ACHN (cell line): ENCODE measurements at places on chromosomes 5 and 9.

GRCh38 chr9:112569186-112569585, 82.6 kb downstream of the KIAA1958 start:
- DNase-seq = no peak

GRCh38 chr5:61397238-61397637, 65.2 kb downstream of the ZSWIM6 start:
- DNase-seq = no peak

DNA sequence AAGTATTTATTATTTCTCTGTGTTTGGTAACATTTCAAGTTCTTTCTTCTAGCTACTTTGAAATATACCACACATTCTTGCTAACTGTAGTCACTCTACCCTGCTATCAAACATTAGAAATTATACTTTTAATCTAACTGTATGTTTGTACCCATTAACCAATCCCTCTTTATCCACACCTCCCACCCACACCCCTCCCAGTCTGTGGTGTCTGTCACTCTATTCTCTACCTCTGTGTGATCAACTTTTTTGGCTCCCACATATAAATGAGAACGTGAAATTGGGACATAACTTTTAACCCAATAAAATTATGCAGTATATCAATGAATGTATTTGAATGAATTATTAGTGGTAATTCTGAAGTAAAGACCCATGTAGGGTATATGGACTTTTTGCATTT, 79.7 kb downstream of the PBX3 start:
- no peak for DNase-seq

DNA sequence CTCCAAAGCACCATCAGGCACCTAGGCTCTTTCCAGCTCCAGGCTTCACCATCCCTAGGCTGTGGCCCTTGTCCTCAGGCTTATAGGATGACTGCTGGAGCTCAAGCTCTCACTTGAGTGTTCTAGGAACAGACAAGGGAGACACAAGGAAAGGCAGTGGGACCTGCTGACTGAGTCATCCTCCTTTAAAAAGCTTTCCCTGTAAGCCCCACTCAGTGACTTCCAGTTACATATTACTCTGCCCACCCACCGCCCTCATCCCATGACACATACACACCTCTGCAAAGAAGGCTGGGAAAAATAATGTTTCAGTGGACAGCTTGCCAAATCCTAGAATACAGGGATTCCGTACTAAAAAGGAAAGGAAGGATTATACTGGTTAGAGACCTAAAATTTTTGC, 154.2 kb upstream of the ZNF366 start:
- DNase-seq = peak; percentile 6

DNA sequence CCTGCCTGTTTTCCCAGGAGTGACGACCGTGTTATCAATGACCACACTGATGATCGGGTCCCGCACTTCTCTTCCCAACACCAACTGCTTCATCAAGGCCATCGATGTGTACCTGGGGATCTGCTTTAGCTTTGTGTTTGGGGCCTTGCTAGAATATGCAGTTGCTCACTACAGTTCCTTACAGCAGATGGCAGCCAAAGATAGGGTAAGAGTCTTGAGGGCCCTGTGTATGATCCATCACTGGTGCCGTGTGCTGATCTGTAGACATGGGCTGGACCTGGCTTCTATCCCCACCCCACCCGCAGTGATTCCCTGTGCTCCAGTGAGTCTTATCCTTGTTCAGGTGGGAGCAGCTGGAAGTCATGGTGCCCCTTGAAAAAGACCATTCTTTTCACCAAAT, 26.0 kb downstream of the GABRP start:
- peak; percentile 44 for DNase-seq

DNA sequence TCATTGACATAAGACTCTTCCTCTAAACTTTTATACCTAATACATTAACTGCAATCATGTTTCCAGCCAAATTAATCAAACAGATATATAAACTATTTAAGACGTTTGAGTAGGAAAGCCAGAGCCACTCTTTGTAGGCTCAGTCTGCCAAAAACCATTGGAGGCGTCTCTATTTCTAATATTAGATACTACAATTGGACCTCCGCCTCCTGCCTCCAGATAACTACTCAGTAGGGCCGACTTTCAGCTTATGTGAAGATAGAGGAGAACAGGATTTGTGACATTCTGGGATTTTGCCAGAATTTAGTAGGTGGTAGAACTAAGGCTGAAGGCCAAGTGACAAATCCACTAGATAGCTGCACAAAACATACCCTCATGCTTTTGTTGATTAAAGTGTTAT, 463.0 kb downstream of the CETN3 start:
- no peak for DNase-seq

DNA sequence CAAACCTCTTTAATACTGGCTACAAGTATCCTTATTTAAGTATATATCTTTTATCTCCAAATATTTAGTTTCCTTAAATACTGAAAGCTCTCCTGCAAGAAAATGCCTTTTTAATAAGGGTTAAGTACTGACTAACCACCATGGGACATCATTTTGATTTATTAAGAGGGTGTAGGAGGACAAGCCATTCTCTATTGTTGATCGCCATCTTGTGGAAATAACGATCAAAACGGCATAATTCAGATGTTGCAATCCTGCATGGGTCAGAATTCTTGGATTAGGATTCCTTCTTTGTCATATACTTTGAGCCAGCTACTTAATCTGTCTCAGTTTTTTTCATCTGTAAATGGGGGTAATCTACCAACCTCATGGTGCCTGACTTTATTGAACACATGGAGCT, 28.7 kb upstream of the C5orf46 start:
- DNase-seq = peak; percentile 35

- no peak for DNase-seq
These were observed 719.4 kb downstream of the MAT2B start for GRCh38 chr5:164224772-164225171.

DNA sequence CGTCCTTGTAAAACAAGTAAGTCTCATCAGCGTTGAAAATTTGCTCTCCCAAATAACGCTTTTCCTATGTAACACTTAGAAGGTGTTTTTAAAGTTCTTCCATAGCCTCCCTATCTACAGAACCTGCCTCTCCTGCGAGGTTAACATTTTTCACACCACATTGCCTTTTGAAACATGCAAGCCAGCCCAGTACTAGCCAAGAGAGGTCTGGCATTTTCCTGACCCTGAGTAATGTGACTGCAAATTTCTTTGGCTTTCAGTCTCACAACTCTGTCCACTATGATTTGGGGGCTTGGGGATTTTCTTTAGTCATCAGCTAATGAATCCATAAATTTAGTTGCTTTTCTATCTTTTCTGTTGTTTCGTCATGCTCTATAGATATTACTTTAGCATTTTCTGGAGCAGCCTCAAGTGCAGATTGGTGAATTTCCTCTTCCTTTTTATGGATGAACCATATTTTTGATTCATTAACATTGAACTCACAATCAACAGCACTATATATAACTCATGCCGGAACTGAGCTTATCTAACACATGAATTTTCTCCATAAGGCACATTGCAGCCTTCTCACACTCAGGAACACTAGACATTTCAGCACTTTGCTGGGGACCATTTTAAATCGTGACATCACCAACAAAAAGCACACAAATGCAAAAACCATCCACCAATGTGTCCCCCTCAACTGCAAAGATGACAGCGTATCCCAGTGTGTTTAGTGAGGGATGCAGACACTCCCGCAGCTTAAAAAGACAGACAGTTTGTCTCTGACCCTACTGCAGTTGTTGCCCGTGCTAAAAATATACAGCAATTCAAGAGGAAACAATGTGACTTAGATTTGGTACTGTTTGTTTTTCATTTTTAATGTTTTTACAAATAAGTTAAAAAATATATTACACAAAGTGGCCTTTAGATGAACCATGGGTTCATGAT, 77.2 kb upstream of the SPATA31C2 start:
- DNase-seq = no peak

GRCh38 chr9:126511411-126511810, 102.3 kb upstream of the LMX1B start:
- DNase-seq = no peak

GRCh38 chr5:55134053-55134722, 25.8 kb upstream of the GPX8 start:
- no peak for DNase-seq

GRCh38 chr9:36928670-36929349, 105.3 kb downstream of the PAX5 start:
- DNase-seq = peak; percentile 55

- no peak for DNase-seq
These were observed 74.5 kb upstream of the WWC1 start for GRCh38 chr5:168216989-168217388.

DNA sequence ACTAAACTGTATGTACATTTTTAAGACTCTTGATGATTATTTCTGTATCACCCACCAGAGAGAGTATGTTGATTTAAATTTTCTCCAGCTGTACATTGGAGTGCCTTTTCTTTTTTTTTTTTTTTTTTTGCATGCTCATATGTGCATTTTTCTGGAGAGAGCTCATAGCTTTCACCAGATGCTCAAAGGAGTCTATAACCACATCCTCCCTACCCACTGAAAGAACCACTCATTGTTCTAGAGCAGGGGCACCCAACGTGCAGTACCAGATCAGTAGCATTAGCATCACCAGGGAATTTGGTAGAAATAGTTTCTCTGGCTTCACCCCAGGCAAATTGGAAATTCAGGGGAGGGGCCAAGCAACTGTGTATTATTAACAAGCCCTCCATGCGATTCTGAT, 53.9 kb upstream of the TMEM171 start:
- DNase-seq = no peak

- peak; percentile 83 for DNase-seq
These were observed 20.0 kb upstream of the SPATA31E1 start for GRCh38 chr9:87862536-87863268.

- DNase-seq = peak; percentile 94
These were observed 108.7 kb downstream of the RXRA start for GRCh38 chr9:134434894-134435506.

GRCh38 chr5:103259705-103260355, 1.3 kb downstream of the MACIR start:
- peak; percentile 38 for DNase-seq

DNA sequence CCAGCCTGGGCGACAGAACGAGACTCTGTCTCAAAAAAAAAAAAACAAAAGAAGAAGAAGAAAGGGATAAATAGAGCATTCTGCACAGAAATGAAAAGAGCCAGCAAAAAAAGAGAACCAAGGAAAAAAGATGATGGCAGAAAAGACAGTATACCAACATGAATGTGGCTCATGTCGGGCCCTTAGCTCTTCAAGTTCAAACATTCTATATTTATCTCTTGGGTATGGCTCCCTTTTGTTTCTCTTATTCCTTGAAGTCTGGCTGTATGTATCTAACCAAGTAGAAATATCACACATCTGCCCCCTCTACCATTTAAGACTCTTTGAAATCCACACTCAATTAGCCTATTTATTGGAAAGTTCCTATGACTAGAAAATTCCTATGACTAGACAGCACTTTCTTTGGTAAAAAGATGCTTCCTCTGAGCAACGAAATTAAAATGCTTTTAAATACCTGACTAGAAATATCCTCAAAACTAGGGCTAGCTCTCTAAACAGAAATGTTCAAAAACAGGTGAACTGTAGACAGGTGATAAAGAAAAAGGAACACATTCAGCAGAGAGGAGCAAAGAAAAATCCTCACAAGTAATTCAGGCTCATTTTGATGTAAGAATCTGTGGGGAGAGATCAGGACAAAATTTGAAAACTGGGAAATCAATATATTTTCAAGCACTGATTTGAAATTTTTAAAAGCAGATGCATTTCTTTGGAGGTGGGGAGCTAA, 2.6 kb downstream of the SELENOP start:
- DNase-seq = no peak

DNA sequence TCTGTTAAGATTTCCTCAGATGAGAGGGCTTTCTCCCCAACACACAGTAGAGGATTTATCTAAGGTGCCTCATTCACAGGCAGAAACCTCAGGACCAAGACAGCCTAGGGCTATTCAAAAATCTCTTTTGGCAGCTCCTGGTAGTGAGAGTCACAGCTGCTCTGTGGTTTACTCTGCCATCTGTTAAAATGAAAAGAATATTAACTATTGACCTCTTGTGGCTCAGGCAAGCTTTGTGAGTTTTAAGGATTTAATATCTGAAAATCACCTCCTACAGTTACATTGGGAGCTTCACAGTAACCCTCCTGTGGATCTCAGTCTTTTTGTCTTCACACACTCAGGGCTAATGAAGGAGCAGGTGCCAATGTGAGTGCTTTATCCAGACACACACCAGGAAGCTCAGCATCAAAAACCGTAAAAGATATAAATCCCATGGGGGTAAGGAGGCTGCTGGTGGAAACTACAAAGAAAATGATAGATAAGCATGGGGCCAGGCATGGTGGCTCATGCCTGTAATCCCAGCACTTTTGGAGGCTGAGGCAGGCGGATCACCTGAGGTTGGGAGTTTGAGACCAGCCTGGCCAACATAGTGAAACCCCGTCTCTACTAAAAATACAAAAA, 29.7 kb downstream of the PPP1R2B start:
- no peak for DNase-seq

- peak; percentile 39 for DNase-seq
These were observed at the start of gene ADAM19 for GRCh38 chr5:157575381-157576020. Gene ADAM19, minus strand, starts transcription at chr5:157575775. Its CDS starts 79 bp downstream, at chr5:157575696.

DNA sequence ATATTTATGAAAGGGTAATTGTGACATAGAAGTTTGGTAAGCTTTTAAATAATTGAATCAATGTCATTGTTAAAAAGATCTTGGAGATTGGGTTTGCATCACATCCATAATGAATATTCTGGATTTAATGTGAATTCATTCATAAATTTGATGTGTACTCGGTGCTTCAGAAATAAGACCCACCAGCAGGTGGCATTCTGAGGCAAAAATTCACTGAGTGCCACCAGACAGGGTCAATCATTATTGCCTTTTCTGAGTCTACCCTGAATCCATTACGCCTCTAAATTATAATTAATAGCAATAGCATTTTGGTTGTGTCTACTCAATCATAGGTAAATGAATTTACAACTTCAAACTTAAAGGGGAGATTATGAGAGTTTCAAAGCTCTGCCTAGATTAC, 1.0 kb downstream of the TRPC7 start:
- DNase-seq = peak; percentile 7

DNA sequence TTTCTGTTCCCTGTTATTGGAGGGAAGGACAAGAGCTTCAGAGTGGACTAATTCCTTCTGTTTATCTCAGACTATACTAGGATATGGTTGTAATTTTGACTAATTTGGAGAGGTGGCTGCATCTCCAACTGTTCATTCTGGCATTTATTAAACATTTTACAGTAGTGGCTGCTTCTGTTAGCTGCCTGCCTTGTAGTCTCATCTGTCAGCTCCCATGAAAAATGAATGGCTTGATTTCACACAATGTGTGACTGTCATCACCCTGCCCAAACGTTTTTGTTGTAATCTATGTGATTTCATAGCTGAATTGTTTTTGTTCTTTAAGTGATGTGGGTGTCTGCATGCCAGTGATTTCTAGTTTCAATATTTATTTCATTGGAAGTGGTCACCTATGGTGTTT, 459.4 kb upstream of the PTPRD start:
- DNase-seq = no peak

DNA sequence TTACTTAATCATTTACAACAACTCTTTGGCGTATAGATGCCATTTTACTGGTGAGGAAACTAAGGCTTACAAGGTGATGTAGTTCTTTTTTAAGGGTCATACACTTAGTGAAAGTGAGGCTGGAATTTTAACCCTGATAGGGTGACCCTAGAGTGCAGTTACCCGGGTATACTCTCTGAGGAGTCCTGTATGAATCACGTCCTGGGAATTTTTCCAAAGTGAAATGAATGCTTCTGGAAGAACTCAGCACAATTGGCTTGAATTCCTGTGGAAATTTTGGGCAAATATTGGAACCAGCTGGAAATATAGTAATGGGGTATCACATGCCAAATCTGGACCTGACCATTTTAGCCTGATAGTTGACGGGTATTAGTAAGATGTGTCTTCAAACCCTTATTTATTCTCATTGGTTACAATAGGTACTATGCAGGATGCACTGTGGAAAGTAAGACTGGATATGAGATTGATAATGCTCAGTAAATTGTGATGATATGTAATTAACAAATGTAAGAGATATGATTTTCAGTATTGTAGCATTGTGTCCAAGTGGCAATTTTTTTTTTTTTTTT, 14.8 kb downstream of the SUB1 start:
- DNase-seq = peak; percentile 78
